ENCODE measurements at places on chromosomes 3 and 15.
A peak's percentile ranks its signal among the peaks of the same experiment; 100 is the strongest.

GRCh38 chr3:175260145-175260794, 401.1 kb downstream of the NAALADL2 start:
- DNase-seq: peak; percentile 90

GRCh38 chr15:50681467-50681866, 5.1 kb downstream of the TRPM7 start:
- no peak for DNase-seq

DNA sequence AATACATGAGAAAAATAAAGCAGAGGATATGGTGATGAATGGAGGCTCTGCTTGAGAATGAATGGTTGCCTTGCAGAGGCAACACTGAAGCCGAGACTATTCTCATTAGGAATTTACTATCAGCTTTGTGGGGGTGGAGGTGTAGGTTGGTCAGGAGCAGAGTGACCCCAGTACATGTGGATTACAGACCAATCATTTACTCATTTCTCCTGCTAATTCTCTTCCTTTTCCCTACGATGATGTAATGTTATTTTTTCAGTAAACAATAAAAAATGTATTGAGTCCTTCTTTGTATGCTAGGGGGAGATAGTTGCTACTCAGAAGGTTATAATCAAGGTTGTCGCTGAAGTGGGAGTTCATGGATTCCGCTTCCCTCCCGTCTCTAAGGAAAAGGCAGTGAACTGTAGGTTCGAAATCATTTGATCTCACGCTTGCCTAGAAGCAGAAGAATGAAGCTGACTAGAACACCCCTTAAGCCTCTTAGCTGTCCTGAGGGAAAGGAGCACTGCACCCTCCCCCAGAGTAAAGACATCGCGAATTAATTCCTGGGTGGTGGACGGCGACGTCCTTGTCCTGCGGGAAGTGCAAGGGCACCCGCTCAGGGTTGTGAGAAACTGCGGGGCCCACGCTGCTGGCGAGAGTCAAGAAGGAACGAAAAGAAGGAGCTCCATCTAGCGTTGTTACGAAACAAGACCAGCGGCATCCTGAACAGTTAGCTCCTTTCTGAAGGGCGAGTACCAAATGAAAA, 213.2 kb upstream of the PFN2 start:
- DNase-seq: peak; percentile 84

DNA sequence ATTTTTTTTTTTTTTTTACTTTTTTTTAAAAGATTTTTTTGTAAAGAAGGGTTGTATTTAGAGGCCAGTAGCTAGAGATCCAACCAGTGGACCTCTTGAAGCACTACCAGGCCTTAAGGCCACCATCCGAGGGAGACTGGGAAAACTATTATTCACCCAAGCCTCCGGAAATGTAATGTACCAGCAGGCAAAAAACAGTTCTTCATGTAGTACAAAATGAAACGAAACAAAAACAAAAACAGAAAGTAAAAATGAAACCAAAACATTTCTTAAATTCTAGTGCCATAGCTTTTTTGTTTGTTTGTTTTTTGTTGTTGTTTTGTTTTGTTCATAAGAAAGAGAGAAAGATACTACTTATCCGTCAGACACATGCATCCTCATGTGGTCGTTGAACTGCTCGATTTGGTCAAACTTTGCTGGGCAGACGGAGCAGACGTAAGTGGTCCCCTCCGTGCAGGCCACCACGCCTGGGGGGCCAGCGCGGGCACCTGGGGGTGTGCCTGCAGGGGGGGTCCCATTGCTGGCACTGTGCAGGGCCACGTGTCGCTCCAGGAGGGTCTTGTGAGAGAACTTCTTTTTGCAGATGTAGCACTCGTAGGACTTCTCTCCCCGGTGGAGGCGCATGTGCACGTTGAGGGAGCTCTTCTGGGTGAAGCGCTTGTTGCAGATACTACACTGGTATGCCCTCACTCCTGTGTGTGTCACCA, 45.0 kb downstream of the TIGIT start:
- no peak for DNase-seq

- DNase-seq: no peak
Measured at GRCh38 chr3:46706771-46707582, 5.8 kb downstream of the TMIE start.

DNA sequence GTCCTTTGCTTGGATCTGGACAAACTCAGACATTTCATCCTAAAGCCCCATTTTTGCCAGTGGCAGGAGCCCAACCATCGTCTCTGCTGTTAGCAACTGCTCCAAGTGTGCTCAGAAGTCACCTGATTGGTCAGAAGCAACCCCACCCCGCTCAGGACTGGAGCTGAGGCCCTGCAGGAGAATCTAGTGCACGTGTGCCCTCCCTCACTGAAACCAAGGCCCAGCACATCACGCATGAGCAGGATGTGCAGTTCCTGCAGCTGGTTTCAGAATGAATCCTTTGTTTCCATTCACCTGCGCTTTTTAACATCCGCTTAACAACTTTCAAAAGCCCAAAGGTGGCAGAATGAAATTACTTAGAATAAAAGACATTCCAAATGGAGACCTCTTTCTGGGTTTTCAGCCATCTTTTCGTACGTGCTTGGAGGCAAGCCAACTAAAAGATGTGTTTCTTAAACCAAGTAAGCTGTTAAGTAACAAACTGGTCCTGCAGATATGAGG, 81.2 kb downstream of the SRGAP3 start:
- DNase-seq: no peak

- peak; percentile 43 for DNase-seq
Measured at GRCh38 chr15:38864122-38864521, 299.5 kb upstream of the RASGRP1 start.
